ENCODE measurements at places on chromosomes 1 and 21. TPM values are rescaled to one million over a fixed set of nuclear protein-coding genes. Genes with fewer than 3 reads are reported as not detected.
A peak's percentile ranks its signal among the peaks of the same experiment; 100 is the strongest.

OR6K3 gene
- not detected for total RNA-seq

FOXD3 gene
- not detected for total RNA-seq

SH2D2A gene
- total RNA-seq: 0.40 TPM

C1orf116 gene
- 0.10 TPM for total RNA-seq

TPM3 gene
- 121 TPM for total RNA-seq

CD1E gene
- not detected for total RNA-seq

PRDM16 gene
- total RNA-seq: 1.1 TPM

FALEC gene
- total RNA-seq: not detected

RIIAD1 gene
- 0.62 TPM for total RNA-seq

MYOM3 gene
- total RNA-seq: 0.08 TPM

PYGO2 gene
- total RNA-seq: 43.2 TPM

DNA sequence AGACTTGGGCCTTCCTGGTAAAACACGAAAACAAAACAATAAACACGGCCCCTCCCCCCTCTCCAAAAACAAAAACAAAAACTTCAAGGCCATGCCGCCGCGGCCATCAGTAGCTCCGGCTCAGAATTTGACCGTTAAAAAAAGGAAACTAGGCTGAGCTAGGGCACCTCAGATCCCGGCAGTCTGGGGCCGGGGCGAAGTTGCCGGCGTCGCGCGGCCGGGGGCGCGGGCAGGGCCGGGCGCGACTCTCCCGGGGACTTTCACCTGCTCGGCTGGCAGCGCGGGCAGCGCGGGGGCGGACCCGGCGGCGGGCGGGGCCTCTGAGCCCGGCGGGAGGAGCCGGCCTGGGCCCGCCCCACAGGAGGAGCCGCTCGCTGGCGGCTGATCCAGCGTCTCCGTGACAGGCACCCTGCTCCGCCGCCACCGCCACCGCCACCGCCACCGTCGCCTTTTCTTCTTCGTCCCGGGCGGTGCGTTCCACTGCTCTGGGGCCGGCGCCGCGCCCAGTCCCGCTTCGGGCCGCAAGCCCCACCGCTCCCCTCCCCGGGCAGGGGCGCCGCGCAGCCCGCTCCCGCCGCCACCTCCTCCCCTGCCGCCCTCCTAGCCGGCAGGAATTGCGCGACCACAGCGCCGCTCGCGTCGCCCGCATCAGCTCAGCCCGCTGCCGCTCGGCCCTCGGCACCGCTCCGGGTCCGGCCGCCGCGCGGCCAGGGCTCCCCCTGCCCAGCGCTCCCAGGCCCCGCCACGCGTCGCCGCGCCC, at the start of gene NOS1AP:
NOS1AP (plus strand) TSS at position 358 of the 760 bp plus-strand sequence. CDS start 487 bp downstream, outside the sequence.
- DNase-seq: peak; percentile 67
- peaks cover 5% of the 10 kb centered on the region for H3K4me1 ChIP-seq
- H3K27ac ChIP-seq: no peak within 1 kb of the TSS
- no peaks in the 10 kb centered on the region for H3K36me3 ChIP-seq
- no peaks in the 10 kb centered on the region for H3K27me3 ChIP-seq

GRCh38 chr1:18073066-18073642, 34.4 kb upstream of the IGSF21 start:
- H3K27me3 ChIP-seq: no peaks in the 10 kb centered on the region
- H3K4me1 ChIP-seq: no peaks in the 10 kb centered on the region
- no peak for DNase-seq
- no peaks in the 10 kb centered on the region for H3K36me3 ChIP-seq

DNA sequence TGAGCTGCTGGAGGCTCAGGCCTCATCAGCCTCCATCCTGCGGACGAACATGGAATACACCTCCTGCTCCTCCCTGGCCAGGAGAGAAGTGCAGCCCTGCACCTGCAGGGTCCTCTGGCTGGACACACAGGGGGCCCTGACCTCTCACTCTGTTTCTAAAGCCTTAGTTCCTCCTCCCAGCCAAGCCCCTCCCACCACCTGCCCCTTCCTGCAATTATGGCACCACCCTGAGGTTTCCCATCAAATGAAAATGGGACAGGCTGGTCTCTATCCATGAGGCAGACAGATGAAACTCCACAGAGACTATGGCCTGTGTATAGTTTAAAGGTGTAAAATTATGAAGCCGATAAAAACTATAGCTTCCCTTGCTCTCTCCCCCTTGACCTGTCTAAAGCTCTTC, 42.6 kb downstream of the CACNA1S start:
- no peaks in the 10 kb centered on the region for H3K4me1 ChIP-seq
- no peak overlapping the region for H3K27ac ChIP-seq
- H3K27me3 ChIP-seq: no peaks in the 10 kb centered on the region
- H3K36me3 ChIP-seq: no peaks in the 10 kb centered on the region

DNA sequence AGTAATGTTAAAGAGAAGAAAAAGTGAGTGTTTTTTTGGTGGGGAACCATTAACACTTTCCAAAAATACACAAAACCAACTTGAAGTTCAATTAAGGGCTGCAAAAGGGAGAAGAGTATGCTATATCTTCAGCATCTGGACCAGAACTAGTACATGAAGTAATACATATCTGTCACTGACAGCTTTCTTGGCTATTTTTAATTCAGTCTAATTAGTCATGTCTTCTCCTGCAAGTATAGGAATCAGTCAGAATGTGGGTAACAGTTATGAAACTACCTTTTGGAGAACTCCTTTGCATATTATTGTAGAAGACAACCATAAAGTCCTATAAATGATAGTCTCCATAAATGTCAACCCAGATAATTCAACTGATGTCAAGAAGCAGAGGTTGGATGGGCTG, 901.2 kb downstream of the TTLL7 start:
- H3K36me3 ChIP-seq: no peaks in the 10 kb centered on the region
- H3K4me1 ChIP-seq: no peaks in the 10 kb centered on the region
- H3K27me3 ChIP-seq: no peaks in the 10 kb centered on the region
- no peak overlapping the region for H3K4me3 ChIP-seq
- H3K27ac ChIP-seq: no peak overlapping the region

GRCh38 chr1:150553392-150554085, 4.3 kb downstream of the ADAMTSL4 start:
- DNase-seq: no peak
- H3K36me3 ChIP-seq: no peaks in the 10 kb centered on the region
- peak overlapping the region; percentile 85 for H3K27ac ChIP-seq
- H3K4me3 ChIP-seq: no peak overlapping the region
- H3K27me3 ChIP-seq: no peaks in the 10 kb centered on the region

- DNase-seq: no peak
- no peak overlapping the region for H3K27ac ChIP-seq
- H3K4me1 ChIP-seq: no peaks in the 10 kb centered on the region
- H3K27me3 ChIP-seq: no peaks in the 10 kb centered on the region
- H3K4me3 ChIP-seq: no peak overlapping the region
Observed at GRCh38 chr1:117466761-117467160, 99.5 kb downstream of the MAN1A2 start.

DNA sequence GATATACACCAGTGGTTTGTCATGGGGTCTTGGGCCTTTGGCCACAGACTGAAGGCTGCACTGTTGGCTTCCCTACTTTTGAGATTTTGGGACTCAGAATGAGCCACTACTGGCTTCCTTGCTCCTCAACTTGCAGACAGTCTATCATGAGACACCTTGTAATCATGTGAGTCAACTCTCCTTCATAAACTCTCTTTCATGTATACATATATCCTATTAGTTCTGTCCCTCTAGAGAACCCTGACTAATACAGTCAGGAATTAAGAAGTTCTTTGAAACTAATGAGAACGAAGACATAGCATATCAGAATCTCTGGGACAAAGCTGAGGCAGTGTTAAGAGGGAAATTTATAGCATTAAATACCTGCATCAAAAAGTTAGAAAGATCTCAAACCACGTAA, 110.8 kb downstream of the SLC5A9 start:
- no peaks in the 10 kb centered on the region for H3K36me3 ChIP-seq
- no peak overlapping the region for H3K4me3 ChIP-seq
- no peaks in the 10 kb centered on the region for H3K4me1 ChIP-seq
- no peak overlapping the region for H3K27ac ChIP-seq
- DNase-seq: no peak

GRCh38 chr1:156821801-156822200, 5.2 kb upstream of the SH2D2A start:
- H3K4me3 ChIP-seq: no peak overlapping the region
- H3K27me3 ChIP-seq: no peaks in the 10 kb centered on the region
- H3K36me3 ChIP-seq: no peaks in the 10 kb centered on the region
- no peaks in the 10 kb centered on the region for H3K4me1 ChIP-seq
- DNase-seq: no peak

- no peaks in the 10 kb centered on the region for H3K36me3 ChIP-seq
- no peak overlapping the region for H3K27ac ChIP-seq
- no peaks in the 10 kb centered on the region for H3K4me1 ChIP-seq
- no peak for DNase-seq
- H3K27me3 ChIP-seq: no peaks in the 10 kb centered on the region
Observed at GRCh38 chr1:105072446-105072845, 1322.7 kb downstream of the AMY1C start.

GRCh38 chr1:30322859-30323257, 400.5 kb downstream of the MATN1 start:
- no peak overlapping the region for H3K27ac ChIP-seq
- H3K4me3 ChIP-seq: no peak overlapping the region
- no peaks in the 10 kb centered on the region for H3K4me1 ChIP-seq
- H3K36me3 ChIP-seq: no peaks in the 10 kb centered on the region
- no peak for DNase-seq

DNA sequence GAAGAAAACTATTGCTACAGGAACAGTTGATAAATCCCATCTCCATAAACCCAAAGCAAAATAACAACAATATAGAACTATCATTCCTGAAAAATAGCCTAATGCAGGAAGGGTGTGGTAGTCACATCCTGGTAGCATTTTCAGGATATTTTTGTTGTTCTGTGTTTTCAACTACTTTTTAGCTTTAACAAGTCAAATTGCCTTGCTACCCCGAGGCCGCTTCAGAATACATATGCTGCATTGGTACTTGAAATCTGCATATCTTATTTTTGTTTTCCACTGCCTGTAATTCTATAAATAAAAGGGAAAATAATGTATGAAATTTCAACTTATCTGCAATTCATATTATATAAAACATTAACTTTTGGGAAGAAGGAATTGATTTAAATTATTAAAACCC, 36.8 kb upstream of the SYT14 start:
- no peak overlapping the region for H3K4me3 ChIP-seq
- DNase-seq: no peak
- H3K36me3 ChIP-seq: no peaks in the 10 kb centered on the region
- no peak overlapping the region for H3K27ac ChIP-seq
- no peaks in the 10 kb centered on the region for H3K4me1 ChIP-seq

DNA sequence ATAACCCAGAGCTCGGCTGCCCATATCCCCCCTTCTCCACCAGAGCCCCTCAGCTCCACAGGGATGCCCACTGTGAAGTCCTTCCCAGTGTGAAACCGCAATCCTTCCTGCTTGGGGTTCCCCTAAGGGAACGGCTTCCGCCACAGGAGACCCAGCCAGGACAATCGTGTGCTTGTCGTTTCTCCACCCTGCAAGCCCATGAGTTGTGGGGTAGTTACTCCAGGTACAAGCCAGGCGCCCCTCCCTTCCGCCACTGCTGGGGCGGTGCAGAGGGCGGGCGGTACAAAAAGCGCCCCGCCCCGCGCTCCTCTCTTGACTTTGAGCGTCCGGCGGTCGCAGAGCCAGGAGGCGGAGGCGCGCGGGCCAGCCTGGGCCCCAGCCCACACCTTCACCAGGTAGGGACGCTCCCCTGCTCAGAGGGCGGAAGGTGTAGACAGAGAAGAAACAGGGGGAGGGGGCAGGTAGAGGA, at the start of gene TINAGL1:
TINAGL1 (plus strand) TSS at position 315 of the 469 bp plus-strand sequence. CDS start 634 bp downstream, outside the sequence.
- DNase-seq: no peak
- H3K4me3 ChIP-seq: peak within 1 kb of the TSS; percentile 52
- peaks cover 28% of the 10 kb centered on the region for H3K4me1 ChIP-seq
- H3K27me3 ChIP-seq: no peaks in the 10 kb centered on the region
- no peaks in the 10 kb centered on the region for H3K36me3 ChIP-seq

DNA sequence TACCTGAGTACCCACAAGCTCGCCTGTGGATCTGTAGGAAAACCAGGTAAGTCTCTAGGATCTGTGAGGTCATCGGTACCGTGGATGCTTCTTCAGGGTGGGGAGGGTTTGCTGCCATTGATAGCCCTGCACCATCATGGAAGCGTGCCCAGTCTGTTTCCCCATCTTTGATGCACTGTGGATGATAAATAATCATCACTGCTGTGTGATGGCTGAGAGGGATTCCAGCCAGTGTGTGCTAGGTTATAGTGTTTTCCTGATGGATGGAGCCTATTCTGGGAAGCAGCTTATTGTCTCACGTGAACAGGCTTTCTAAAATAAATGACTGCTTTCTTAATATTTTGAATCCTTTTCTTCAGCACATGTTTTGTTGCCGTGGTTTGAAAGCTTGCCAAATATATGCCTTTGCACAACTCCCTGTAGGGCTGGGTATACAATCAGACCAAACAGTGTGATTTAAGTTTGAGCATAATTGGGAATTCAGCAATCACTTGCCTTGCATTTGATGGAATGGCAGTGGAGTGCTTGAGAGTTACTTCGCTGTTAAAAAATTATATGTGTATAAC, 113.8 kb downstream of the CAMTA1 start:
- H3K27ac ChIP-seq: no peak overlapping the region
- no peak overlapping the region for H3K4me3 ChIP-seq
- DNase-seq: no peak
- H3K27me3 ChIP-seq: no peaks in the 10 kb centered on the region
- no peaks in the 10 kb centered on the region for H3K4me1 ChIP-seq
- H3K36me3 ChIP-seq: no peaks in the 10 kb centered on the region

DNA sequence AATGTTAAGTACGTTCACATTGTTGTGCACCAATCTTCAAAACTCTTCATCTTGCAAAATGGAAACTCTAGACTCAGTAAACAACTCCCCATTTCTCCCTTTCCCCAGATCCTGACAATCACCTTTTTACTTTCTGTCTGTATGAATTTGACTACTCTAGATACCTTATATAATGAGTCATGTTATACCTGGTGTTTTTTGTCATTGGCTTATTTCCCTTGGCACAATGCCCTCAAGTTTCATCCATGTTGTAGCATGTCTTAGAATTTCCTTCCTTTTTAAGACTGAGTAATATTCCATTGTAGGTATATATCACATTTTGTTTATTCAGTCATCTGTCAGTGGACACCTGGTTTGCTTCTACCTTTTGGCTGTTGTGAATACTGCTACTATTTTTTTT, 399.5 kb downstream of the LMO4 start:
- H3K4me1 ChIP-seq: no peaks in the 10 kb centered on the region
- no peak overlapping the region for H3K27ac ChIP-seq
- H3K27me3 ChIP-seq: no peaks in the 10 kb centered on the region
- H3K36me3 ChIP-seq: no peaks in the 10 kb centered on the region

DNA sequence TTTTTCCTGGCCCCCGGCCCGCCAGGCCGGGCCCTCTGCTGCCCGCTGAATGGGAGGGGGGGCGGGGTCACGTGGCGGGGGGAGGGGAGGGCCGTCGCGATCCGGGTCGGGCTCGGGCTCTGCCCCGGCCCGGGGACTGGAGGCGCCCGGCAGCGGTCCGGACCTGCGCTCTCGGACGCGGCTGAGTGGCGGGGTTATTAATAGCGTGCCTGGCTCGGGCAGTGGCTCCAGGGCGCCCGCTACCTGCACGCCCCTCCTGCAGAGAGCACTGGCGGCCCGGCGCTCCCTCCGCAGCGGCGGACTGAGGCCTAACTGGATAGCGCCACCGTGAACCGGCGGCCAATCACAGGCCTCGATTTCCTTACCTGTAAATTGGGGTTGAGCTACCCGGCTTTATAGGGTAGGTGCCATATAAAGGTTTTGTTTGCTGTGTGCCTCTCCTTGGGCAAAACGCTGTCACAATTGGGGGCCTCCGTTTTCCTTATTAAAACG, 28.1 kb downstream of the AHDC1 start:
- peak overlapping the region; percentile 89 for H3K27ac ChIP-seq
- H3K4me1 ChIP-seq: peaks cover 49% of the 10 kb centered on the region
- H3K36me3 ChIP-seq: no peaks in the 10 kb centered on the region
- DNase-seq: peak; percentile 80
- peak overlapping the region; percentile 51 for H3K4me3 ChIP-seq
